Astrocyte (in vitro differentiated cells and primary cell): ENCODE measurements at places on chromosomes 4 and X. TPM values are rescaled to one million over a fixed set of nuclear protein-coding genes. Genes with fewer than 3 reads are reported as not detected.

SLITRK4 gene
- 2.7 and 3.7 TPM in 2 replicates for total RNA-seq

BMPR1B gene
- total RNA-seq, result 12.1 and 14.1 TPM in 2 replicates

SLBP gene
- 44.5 and 45.1 TPM in 2 replicates for total RNA-seq

PJA1 gene
- total RNA-seq, result 26.9 and 28.9 TPM in 2 replicates

CLDN2 gene
- total RNA-seq, result 0.77 and 2.0 TPM in 2 replicates

MYOZ2 gene
- 0.24 and 1.1 TPM in 2 replicates for total RNA-seq

XKRX gene
- total RNA-seq, result not detected in 2 replicates

IGSF1 gene
- total RNA-seq, result 2.5 and 3.5 TPM in 2 replicates

CT45A1 gene
- total RNA-seq, result not detected in 2 replicates

GYG2 gene
- 15.5 and 16.3 TPM in 2 replicates for total RNA-seq

RRH gene
- 0.25 TPM in 1 of 2 replicates, not detected in the other for total RNA-seq

ACTRT1 gene
- total RNA-seq, result not detected in 2 replicates

FAM9B gene
- not detected in 2 replicates for total RNA-seq
